ENCODE measurements at places on chromosomes 11 and 22. TPM values are rescaled to one million over a fixed set of nuclear protein-coding genes. Genes with fewer than 3 reads are reported as not detected.

Gene CCDC87
- 0.54 TPM for total RNA-seq

Gene MIF
- total RNA-seq: 477 TPM

Gene TRIM48
- not detected for total RNA-seq

Gene ARHGAP42
- 7.7 TPM for total RNA-seq
